DMS79 treated with DMSO at 0.1 percent for 48 hours (cell line): ENCODE measurements at places on chromosomes 1 and 21.
A peak's percentile ranks its signal among the peaks of the same experiment; 100 is the strongest.

DNA sequence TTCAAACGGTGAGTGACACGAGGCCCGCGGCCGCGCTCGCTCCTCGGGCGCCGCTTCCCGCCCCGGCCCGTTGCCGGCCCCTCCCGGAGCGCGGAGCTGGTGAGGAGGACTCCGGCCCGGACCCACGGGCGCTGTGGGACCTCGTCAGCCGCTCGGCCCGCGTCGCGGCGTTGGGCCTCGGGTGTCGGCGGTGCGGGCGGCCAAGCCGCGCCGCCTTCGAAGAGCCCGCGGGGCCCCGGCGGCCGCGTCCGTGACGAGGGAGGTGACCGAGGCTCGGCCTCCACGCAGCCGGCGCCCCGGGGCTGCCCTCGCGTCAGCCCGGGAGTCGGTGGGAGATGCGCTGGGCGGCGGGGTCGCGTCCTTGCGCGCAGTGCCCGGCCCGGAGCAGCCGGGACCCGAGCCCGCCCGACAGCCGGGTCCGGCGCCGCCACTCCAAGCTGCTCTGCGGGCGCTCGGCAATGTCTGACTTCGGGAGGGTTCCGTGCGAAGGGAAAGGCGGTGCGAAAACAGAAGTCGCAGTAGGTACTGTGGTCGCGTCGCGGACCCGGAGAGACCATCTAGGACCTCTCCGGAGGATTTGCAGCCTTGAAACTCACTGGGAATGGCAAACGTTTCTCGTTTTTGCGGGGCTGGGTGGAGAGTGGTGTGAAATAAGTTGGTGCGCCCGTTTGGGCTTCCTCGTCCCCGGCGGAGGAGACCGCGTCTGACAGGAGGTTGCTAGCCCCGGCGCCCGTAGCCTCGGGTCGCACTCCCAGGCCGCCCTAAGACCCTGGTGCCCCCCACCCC, 829 bp downstream of the SPEN start:
- no peak for DNase-seq

DNA sequence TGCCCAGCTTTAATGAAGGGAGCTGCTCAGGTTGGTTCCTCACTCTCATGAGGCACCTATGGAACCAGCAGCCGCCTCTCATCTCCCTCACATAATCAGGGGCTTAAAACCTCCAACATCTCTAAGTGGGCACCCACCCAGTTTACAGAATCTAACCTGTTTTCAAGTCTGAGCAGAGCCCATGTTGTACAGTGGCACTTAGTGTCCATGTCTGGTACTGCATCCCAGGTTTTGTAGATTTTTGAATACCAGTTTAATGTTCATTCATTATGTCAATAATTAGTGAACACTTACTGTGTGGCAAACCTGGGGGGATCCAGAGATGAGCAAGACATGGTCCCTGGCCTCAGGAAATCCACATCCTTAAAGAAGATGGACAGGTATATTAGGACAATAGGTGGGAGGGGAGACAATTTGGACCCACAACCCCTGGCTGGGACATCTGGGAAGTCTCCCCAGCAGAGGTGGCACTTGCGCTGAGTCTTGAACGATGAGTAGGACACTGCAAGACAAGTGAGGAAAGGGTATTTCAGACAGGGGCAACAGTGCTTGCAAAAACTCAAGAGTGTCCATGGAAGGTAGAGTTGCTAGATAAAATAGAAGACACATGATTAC, 83.3 kb downstream of the LACTBL1 start:
- peak; percentile 14 for DNase-seq

- no peak for DNase-seq
Observed at GRCh38 chr1:91751275-91751674, 134.7 kb downstream of the TGFBR3 start.

GRCh38 chr1:12344596-12345349, 114.9 kb downstream of the VPS13D start:
- DNase-seq: no peak

- DNase-seq: peak; percentile 41
Observed at GRCh38 chr1:75785320-75785982, 605 bp upstream of the RABGGTB start.

GRCh38 chr1:109837852-109838570, 72.6 kb upstream of the CSF1 start:
- no peak for DNase-seq

- DNase-seq: no peak
Observed at GRCh38 chr1:57376041-57376440, 47.8 kb downstream of the DAB1 start.

- no peak for DNase-seq
Observed at GRCh38 chr1:64877598-64877997, 88.8 kb downstream of the JAK1 start.

- no peak for DNase-seq
Observed at GRCh38 chr1:93219443-93219842, 38.9 kb downstream of the CCDC18 start.

DNA sequence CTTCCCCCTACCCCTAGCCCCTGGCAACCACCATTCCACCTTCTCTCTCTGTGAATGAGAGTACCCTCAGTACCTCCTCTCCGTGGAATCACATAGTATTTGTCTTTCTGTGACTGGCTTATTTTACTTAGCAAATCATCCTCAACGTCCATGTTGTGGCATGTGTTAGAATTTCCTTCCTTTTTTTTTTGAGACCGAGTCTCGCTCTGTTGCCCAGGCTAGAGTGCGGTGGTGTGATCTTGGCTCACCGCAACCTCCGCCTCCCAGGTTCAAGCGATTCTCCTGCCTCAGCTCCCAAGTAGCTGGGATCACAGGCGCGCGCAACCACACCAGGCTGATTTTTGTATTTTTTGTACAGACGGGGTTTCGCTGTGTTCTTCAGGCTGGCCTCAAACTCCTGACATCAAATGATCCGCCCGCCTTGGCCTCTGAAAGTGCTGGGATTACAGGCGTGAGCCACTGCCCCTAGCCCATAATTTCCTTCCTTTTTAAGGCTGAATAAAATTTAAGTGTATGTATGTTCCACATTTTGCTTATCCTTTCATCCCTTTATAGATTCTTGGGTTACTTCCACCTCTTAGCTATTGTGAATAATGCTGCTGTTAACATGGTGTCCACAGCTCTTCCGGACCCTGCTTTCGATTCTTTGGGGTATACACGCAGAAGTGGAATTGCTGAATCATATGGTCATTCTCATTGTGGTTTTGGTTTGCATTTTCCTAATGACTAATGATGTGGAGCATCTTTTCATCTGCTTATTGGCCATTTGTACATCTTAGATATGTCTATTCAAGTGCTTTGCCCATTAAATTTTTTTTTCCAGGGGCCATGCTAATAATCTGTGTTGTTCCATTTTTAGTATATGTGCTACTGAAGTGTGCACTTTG, 32.3 kb downstream of the ERRFI1 start:
- no peak for DNase-seq

DNA sequence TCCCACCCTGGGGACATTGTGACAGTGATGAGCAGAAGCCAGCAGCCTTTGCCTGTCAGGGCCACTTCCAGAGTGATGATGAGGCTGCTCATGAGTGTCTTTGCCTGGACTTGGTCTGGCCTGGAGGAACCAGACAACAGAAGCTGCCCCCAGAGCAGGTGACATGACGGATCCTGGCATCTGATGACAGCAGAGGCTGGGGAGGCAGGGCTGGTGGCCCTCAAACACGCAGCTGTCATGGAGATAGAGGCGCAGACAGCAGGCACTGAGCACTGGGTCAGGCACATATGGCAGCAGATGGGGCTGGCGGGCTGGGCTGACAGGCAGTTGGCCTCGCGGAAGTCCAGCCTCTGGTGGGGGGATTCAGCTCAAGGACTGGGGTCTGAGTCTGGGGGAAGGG, 66.4 kb upstream of the STUM start:
- no peak for DNase-seq

DNA sequence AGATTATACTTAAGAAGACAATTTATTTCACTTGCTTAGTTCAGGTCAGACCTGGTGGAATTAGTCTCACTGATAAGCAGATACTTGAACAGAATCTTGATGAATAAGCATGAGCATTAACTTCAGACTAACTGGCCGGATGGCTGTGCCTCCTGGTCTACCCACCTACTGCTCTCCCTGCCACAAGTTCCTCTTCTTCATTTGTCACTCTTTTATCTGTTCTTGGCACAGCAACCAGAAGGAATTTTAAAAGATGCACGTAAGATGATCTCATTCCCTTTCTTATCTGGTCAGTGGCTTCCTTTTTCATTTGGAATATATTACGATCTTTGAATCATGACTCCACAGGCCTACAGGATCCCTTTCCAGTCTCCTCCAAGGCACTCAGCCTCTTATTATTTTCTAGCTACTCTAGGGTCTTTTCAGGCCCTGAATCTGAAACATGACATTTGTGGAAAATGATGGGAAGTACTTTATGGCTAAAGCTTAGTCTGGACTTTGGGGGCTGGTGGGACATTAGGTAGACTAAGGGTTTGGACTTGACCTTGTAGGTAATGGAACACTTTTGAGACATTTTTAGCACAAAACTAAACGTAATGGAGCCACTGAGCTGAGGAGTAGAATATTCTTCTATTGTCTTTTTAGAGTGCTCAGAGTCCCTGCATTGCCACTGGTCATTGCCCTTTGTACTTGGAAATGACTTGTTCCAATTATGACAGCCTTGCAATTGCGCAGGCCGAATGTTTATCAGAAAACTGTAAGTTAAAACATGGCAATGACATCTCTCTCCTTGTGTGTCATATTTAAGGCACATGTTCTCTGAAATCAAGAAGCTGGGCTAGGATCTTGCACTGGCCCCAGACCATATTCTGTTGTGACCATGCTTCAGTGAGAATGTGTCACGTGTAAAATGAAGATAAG, 16.0 kb downstream of the ST6GALNAC3 start:
- DNase-seq: no peak

DNA sequence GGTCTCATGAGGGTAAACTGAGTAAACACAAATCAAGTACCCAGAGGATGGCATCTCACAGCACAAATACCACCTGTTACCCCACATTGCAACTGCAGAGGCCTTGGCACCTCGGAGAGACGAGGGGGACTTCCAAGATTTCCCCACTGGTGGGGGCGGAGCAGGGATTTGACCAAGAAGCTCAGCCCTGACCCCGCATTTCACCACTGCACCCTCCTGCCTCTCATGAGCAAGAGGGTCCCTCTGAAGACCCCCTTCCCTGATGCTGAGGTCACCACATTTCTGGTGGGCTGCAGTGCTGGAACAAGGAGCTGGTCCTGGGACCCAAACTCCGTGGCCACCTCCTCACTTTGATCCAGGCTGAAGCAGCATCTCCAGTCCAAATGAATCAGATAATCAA, 342.4 kb downstream of the NPHP4 start:
- no peak for DNase-seq

DNA sequence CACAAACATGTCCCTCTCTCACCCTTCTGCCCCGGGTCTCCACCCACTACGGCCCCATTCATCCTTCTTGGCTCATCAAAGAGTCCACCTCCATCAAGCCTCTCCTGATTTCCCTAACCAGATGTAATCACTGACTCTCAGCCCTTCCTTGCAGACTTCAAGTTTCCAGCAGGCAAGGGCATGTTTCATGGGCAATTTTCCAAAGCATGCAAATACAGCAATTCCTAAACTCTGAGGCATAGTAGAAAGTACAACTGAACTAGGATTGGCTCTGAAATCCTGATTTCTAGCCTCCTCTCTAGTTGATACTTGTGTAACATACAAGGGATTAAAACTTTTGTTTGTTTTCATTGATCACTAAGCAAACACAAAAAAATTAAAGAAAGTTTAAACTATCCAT, 109.1 kb upstream of the GADD45A start:
- DNase-seq: no peak

DNA sequence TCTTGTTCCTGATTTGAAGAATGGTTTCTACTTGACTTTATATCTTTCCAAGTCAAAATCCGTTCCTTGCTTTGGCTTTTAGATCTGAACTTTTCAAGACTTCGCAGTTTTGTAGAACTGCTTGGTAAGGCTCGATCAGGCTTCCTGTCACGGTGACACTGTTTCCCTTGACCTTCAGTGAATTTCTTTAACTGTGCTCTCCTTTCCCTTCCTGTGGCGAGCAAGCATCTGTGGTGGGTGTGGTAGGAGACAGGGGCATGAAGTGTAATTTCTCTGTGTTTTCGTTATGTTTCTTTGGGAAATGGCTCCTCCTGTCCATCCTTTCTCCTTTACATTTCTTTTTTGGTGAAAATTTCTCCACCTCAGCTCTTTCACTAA, 10.4 kb downstream of the STYXL2 start:
- DNase-seq: no peak

DNA sequence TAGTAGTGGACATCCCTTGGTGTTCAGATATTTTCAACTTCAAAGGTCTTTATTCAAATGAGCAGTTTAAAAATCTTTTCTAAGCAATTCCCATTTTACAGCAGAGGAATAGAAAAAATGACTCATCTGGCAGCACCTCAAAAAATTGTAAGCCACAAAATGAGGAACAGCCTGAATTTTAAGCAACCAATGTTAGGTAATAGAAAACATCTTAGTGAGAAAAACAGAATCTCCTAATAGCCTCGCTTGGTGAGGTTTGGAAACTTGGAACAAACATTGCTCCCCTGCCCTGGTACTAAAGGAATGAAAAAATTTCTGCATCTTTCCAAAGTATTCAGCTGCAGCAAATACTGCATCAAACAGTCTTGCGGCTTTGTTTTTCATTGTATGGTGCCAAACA, 264.4 kb downstream of the NTNG1 start:
- DNase-seq: no peak

GRCh38 chr1:220884109-220884980, 5.1 kb downstream of the HLX start:
- DNase-seq: no peak

GRCh38 chr21:41277846-41278245, 38.8 kb upstream of the FAM3B start:
- DNase-seq: no peak

DNA sequence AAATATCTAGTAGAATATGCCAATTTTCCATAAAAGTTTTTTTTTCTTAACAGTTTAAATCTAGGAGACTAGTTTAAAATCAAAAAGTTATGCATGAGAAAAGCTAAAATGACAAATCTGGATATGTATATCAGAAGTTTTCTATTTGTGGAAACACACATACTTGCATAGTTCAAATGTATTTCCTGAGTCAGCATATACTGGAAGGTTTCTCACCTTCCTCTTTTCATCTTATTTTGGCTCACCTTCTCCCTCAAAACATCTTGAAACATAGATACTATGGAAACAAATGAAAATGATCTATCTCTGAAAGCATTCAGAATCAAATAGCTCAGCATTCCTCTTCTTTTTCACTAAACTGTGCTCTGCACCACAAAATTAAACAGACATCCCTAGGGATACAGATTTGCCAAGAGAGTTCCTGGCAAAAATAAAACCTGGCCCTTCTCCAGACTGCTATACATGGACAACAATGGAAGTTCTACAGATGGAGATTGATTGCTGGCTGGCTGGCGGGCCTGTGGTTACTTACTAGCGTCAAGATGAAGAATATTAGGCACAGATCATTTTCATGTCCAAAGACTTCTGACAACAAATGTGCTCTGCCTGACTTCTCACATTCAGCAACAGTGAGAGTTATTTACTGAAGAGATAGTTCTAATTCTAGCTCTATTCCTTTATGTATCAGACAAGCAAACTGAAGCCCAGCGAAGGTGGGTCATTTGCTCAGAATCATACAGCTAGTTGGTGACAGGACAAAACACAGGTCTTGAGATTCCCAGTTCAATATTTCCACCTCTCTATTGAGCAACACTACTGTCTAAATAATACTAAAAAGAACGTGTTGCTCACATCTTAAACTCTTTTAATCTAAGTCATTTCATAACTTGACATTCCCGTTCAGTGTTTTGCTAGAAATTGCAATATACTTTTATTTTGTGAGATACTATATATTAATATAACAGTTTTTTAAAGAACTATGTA, 26.6 kb downstream of the DIPK1A start:
- DNase-seq: peak; percentile 82

- no peak for DNase-seq
Observed at GRCh38 chr1:24986372-24986965, 56.4 kb upstream of the RUNX3 start.
